ENCODE measurements at places on chromosomes 11 and 22.

DNA sequence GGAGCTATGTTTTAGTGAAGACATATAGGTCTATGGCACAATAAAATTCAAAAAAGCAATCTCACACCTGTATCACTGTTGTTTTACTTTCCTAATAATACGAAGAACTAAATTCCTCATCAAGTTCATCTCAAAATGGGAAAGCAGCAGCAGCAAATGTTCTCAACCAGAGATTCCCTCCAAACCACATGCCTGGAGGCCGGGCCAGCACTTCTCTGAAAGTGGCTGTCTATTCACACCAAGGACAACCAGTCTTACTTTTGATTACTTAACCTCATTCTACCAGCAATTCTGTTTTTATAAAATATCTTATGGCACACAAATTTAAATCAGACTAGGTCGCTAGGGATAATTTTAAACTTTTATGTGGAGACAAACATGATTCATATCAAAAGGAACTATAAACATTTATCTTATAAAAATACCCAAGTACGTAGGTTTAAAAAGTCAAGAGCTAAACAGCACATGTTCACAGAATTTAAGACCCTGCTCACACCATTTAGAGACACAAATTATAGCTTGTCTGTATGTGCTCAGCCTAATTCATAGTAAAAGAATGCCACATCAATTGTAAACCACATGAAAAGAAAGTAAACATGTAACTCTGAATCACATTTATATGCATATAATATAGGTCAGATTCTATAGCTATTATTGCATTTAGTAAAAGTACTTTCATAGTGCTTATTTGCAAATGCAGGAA, 46.1 kb downstream of the RRAS2 start:
- no peak for DNase-seq

GRCh38 chr22:39486951-39487825, 14.9 kb upstream of the MIEF1 start:
- DNase-seq, result no peak

DNA sequence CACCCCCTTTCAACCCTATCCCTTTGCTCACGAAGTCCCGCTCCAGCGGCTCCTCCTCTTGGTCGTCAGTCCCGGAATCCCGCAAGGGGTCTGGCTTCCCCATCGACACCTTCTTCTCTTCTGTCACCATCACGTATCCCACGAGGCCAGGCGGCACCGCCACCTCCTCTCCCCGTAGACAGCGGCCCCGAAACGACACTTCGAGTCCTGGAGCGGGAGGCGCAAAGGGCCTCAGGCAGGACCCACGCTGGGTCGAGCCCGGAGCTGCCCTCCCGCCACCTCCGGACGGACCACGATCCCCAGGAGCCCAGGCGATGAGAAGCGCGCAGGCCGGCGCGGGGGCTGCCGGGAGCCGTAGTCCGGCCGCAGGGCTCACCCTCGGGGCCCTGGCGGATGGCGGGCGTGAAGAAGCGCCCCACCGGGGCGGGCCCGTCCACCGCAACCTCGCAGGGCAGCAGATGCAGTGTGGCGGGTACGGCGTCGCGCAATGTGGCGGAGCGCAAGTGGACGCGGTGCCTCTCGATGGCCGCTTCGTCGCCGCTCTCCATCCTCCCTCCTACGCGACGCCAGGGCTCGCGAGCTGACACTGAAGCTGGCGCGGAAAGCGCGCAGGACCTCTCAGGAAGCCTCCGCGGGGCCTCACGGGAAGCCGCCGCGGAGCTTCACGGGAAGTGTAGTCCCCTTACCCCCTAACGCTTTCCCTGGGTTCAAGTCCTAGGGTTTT, at the start of gene RNASEH2C:
Gene RNASEH2C (minus strand): TSS at position 588 of the 724 bp plus-strand sequence. CDS start 40 bp downstream, at position 548.
- DNase-seq, result peak; percentile 87

GRCh38 chr22:23411739-23412138, 168.4 kb downstream of the IGLL1 start:
- DNase-seq, result no peak

GRCh38 chr11:78567209-78567608, 7.5 kb downstream of the NARS2 start:
- DNase-seq, result no peak

DNA sequence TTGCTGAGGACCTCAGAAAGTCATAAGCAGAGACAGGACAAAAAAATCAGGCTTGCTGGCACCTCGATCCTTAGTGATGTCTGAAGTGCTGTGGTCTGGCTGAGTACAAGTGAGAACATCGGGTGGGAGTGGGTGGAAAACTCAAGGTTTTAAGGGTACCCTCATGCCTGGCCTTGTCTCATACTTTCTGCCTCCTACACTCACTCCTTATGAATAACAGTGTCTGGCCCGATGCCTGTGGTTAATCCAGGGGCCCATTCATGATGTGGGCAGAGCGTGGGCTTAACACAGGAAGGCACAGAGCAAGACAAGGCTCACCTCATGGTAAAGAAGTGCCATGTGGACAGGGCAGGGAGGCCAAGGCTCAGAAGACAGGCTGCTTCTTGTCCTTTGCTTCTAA, 11.0 kb upstream of the UCP3 start:
- no peak for DNase-seq

All from NCI-H1092 (cell line).